ENCODE measurements at places on chromosomes 1 and 21.

DNA sequence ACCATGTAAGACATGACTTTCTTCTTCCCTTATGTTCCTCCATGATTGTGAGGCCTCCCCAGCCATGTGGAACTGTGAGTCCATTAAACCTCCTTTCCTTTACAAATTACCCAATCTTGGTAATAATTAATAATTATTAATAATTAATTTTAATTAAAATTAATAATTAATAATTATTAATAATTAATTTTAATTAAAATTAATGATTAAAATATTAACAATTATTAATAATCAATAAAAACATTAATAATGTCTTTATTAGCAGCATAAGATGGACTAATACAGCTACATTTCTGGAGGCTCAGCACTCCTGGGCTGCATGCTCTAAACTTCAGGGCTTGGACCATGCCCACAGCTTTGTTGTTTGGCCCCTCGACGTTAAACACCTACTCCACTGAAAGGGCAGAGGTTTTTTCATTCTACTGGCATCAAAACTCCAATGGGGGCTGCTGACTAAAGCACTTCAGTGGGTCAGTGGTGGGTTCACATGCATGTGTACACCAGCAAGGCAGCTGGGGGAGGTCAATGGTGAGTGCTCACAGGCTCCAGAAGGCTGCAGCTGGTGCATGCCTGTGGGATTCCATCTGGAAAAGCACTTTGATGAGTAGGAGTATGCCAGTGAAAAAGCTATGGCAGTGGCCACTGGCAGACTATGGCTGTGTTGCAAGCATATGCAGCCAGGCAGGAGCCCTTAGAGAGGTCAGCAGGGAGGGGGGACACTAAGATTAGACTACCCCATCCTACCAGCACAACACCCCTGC is 561.3 kb downstream of the NCAM2 start:
- DNase-seq, result no peak

DNA sequence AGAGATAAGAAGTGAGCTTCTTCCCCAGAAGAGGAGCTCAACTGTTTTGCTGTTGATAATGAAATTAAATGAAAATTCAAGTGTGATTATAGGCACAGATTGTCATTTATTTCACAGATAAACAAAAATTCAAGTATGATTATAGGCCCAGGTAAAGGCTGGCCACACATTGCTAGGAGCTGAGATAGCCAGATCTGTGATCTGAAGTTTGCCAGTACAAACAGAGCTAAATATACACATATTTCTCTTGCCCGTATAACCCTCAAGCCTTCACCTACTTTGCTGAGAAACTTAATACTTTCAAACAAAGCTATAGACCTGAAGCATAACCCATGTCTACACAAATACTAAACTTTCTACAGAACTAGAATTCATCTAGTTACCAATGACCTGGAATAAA is 31.3 kb upstream of the NRIP1 start:
- DNase-seq, result no peak

GRCh38 chr1:190906206-190906725 is 428.6 kb upstream of the BRINP3 start:
- DNase-seq, result no peak

- DNase-seq, result peak; percentile 47
Observed at GRCh38 chr1:175015243-175015642, 8.0 kb downstream of the MRPS14 start.

GRCh38 chr1:20521960-20522861 is 14.3 kb upstream of the MUL1 start:
- DNase-seq, result peak; percentile 78

GRCh38 chr21:39840373-39841097 is 26.7 kb upstream of the PCP4 start:
- DNase-seq, result no peak

- peak; percentile 65 for DNase-seq
Observed at GRCh38 chr1:77126307-77126706, 92.9 kb downstream of the PIGK start.

DNA sequence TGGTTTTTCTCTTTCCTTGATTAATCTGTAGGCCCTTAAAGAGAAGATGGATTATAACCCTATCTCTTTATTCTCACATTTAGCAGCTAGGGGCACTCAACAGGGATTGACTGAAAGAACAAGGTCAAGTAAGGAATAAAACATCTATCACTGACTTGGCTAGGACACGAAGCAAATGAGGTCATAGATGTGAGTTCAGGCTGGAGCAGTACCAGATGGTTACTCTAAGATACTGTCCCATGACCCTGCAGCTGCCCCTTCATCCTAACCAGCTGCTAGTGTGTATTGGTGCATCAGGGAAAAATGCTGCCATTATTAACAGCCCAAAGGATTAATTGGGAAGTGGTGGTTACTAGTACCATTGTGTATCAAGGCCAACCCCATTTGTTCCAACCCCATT is 221.9 kb downstream of the CTH start:
- no peak for DNase-seq

DNA sequence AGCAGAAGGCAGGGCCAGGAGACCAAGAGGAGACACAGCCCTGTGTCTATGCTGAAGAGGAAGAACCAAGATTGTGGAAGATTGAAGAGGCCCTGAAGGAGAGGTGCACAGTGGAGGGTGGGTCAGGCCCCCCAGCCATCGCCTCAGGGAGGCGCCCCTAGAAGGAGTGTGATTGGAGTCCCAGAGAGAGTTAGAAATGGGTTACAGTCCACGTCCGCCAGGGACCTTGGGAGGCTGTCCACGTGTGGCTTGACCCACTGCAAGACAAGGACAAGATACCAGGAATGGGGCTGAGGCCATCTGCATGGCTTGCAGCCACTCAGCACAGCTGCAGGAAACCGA is 375.1 kb downstream of the NPHP4 start:
- no peak for DNase-seq

GRCh38 chr1:207073906-207074820 is 14.5 kb upstream of the C4BPB start:
- DNase-seq, result no peak

GRCh38 chr1:182268669-182269068 is 122.9 kb downstream of the GLUL start:
- no peak for DNase-seq

- no peak for DNase-seq
Observed at GRCh38 chr1:205595435-205595834, 36.4 kb downstream of the ELK4 start.

DNA sequence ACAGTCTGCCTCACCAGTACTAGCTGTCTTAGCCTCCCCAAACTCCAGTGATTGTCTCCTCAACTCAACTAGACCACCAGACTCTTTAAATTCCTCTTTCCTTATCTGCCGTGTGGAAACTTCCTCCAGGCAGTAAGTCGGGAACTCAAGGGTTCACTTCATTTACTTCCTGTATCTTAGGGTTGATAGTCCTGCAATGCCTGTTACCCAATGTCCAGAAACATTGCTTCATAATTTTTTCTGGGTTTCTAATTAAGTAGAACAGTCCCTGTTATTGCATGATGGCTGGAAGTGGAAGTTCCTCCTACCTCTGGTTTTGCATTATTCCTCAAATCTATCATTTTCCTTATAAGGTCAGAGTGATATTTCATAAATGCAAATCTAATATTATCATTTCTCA is 60.8 kb upstream of the RNF11 start:
- DNase-seq, result no peak

DNA sequence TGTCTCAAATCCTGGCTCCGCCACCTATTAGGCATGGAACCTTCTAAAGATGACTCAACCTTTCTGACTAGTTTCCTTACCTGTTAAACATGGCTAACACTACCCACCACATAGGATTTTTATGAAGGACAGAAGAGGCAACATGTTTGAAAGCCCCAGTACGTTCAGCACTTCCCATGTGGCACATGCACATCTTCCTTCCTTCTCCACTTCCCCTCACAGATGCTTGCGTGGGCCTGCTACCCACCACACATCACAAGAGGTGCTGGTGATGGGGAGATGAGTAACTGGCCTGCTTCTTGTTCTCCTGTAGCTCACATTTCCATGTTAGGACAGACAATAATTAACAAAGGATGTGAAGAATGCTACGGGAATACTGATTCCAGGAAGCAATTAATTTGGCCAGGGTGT is 7.1 kb downstream of the ZBTB21 start:
- peak; percentile 35 for DNase-seq

GRCh38 chr1:80048716-80049115 is 1042.2 kb upstream of the ADGRL4 start:
- no peak for DNase-seq

Data from AG20443 (cell line).